ENCODE measurements at places on chromosomes 16 and 17.
A peak's percentile ranks its signal among the peaks of the same experiment; 100 is the strongest.

GRCh38 chr16:81899601-81900000 lies 111.7 kb downstream of the SDR42E1 start:
- no peak for DNase-seq

GRCh38 chr17:82767041-82767754 lies 15.3 kb downstream of the TBCD start:
- DNase-seq: no peak

- no peak for DNase-seq
Measured at GRCh38 chr16:59878479-59878878, 1144.4 kb upstream of the GOT2 start.

DNA sequence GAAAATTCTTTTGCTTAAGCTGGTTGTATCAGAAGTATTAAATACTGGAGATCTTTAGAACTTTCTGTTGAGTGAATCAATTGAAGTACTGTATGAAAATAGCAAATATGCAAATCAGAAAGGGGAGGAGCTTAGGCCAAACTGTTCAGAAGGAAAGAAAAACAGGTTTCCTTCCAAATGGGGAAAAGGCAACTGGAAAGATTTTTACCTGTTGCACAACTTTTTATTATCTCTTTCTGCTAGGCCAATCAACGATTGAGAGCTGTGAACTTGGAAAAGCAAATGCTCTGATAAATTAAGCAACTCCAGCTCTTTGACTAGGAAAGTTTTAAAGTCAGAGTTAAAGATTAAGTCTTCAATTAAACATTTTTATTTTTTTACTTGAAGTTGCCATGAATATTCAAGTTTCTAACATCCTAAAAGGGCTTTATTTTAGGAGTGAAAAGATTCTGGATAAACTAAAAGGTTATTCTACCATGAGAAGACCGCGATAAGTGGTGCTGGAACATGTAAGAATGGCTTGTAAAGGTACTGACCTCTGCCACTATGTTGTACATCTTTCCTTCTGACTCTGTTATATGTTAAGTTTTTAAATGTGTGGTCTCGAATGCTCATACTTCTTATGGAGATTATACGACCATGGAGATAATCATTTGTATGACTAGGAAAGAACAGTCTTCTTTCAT lies 16.5 kb downstream of the DCUN1D3 start:
- no peak for DNase-seq

GRCh38 chr17:34163646-34164045 lies 91.4 kb upstream of the CCL2 start:
- DNase-seq: no peak

DNA sequence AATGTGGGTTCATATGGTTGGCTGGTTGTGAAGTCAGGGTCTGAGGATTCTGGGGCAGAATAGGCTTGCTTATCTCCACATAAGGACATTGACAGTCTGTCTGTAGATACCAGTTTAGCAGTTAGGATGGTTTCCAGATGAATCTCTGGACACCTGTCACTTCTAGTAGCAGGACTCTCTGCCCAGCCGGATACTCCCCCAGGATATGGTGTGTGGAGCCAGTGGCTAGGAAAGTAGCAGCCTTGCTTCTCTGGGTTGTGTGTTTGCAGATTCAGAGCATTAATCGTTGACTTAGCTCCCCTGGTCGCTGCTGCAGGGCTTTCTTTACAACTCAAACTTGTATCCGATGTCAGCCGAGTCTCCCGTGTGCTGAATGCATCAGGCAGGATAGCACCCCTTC lies 45.2 kb downstream of the CLEC16A start:
- DNase-seq: no peak

- DNase-seq: no peak
Measured at GRCh38 chr17:17139972-17140589, 66.1 kb downstream of the PLD6 start.

DNA sequence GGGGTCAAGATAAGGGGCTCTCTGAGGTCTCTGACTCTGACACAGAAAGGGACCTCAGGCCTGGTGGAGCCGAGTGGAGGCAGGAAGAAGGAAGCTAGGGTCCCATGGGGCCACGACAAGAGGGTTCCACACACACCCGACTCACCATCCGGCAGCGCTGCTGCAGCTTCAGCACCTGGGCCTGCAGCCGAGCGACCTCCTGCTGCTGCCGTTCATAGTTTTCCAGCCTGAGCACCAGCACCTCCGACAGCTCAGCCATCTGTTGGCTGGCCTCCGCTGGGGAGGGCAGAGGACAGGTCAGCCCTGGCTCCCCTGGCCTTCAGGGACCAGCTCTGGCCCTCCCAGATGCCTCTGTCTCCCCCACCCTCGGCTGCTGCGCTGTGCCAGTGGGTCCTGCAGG lies 6.4 kb downstream of the HAP1 start:
- no peak for DNase-seq

DNA sequence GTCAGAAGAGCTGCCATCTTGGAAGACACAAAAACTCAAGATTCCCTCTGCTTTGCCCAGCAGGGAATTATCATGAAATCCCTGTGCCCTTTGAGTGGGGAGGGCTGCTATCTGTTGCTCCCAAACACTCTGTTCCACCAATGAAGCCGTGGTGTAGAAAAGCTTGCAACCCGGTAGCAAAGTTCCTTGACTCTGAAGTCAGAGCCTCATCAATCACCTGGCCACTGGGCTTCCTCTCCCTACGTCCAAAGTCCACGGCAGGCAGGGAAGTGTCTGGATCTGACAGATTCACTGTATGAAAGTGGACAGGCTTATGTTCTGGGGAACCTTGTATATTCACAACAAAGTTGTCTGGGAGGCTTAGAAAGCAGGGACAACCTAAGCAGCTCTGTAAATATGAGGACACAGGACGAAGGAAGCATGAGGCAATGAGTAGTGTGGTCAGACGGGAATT lies 343.3 kb downstream of the SLC39A11 start:
- DNase-seq: no peak

DNA sequence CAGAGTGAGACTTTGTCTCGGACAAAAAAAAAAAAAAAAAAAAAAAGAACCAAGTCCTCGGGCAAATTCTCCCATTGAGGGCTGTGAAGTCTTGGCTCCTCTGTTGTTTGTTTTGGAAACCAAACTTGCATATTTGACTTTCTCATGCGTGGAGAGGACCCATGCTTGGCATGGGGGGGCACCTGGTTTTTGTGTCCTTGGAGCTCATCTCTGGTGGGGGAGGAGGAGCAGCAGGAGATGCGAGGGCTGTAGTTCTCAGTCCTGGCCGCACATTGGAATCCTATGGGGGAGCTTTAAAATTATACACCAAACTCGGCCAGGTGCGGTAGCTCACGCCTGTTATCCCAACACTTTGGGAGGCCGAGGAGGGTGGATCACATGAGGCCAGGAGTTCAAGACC lies 74.5 kb downstream of the ABCC6 start:
- no peak for DNase-seq

GRCh38 chr17:81267390-81268067 lies 27.6 kb downstream of the SLC38A10 start:
- DNase-seq: no peak

- DNase-seq: no peak
Measured at GRCh38 chr17:27414271-27414670, 42.0 kb upstream of the KSR1 start.

DNA sequence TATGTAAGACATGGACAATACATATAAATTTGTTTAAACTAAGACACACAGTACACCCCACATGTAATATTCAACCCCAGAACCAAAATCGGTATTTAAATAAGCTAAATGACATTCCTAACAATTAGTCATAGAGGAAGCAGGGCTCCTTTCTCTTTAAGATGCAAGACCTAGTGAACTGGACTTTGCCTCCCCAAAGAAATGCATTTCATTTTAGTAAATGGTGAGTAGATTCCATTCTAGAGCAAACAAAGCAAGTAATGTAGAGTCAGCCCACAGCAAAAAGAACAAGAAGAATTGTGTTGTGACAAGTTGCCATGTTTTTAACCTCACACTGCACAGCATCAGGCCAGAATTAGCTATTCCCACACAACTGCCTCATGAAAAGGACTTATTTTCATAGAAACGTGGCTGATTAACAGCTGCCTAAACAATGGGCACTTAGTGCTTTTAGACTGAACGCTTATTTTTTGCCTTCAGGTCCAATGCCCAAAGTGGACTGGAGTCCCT lies 14.4 kb downstream of the DNAJC7 start:
- DNase-seq: no peak

- DNase-seq: no peak
Measured at GRCh38 chr17:50517504-50518383, 9.5 kb downstream of the MYCBPAP start.

DNA sequence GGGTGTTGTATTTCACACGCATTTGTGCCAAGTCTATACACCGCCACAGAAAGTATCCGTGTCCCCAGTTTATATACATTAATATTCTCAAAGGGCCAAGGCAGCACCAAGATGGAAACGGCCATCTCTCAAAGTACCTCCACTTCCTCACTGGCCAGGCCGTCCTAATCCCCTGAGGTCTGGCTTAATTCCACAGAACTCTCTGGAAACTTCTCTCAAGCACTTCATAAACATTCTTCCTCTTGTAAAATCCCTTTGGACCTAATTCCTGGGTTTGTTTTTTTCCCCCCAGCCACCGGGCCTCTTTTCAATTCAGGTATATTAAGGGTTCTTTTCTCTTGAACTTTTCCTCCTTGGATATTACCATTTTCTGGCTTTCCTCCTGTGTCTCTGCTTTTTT lies 5.1 kb upstream of the ERN1 start:
- no peak for DNase-seq

GRCh38 chr16:86512301-86512859 lies 2.1 kb downstream of the FOXF1 start:
- DNase-seq: no peak

- no peak for DNase-seq
Measured at GRCh38 chr17:76867578-76868175, 527 bp upstream of the MGAT5B start.

GRCh38 chr17:44229090-44229489 lies 9.6 kb upstream of the UBTF start:
- DNase-seq: no peak

- no peak for DNase-seq
Measured at GRCh38 chr17:82187500-82187899, 25.1 kb downstream of the CCDC57 start.

GRCh38 chr16:57651344-57652333 lies 16.5 kb upstream of the ADGRG3 start:
- DNase-seq: no peak

DNA sequence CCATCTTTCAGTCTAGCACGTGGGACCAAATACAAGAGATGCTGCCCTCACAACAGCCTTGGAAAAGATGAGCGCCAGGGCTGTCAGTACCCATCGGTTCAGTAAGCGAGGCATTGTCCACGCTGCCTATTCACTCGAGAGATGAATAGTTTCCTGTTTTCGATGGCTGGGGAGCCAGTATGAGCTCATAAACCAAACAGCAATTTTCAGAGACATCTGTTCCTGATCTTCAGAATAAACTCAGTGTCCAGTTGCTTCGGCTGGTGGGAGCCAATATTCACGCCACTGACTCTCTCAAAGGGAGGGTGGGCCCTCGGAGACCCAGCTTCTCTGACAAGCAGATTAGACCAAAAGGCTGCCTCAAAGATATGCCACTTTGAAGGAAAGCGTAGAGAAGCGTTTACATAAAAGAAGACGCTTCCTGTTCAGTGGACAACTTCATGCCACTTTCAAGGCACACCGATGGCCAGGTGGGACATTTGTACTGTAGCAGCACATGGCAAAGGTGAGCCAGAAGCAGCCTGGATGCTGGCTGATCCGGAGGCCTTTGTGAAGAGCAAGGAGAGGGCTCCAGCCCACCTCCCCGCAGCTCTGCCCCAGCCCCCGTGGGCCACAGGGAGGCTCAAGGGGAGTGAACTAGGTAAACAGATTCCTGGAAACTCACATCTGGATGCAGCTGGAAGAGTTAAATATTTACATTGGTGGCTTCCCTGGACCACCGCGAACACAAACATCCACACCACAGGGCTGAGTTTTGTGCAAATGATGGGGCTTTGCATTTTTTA lies 6.0 kb downstream of the TIMM22 start:
- DNase-seq: no peak

DNA sequence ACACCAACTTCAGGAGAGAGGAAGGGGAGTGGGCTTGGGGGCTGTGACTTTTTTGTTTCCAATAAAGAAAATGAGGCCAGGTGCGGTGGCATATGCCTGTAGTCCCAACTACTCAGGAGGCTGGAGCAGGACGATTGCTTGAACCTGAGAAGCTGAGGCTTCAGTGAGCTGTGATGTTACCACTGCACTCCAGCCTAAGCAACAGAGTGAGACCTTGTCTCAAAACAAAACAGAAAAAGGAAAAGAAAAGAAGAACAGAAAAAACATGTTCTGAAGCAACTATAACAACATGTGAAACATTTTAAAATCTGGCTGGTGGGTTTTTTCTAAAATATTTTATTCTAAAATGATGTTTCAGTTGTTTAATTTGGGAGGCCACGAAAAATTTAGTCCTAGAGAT lies 554.0 kb upstream of the ZFHX3 start:
- DNase-seq: peak; percentile 31

GRCh38 chr16:17466876-17467275 lies 3.9 kb downstream of the XYLT1 start:
- DNase-seq: no peak

GRCh38 chr17:80891397-80892018 lies 100.1 kb upstream of the CHMP6 start:
- DNase-seq: peak; percentile 73

GRCh38 chr16:20675488-20676267 lies 21.8 kb downstream of the ACSM1 start:
- DNase-seq: no peak

- DNase-seq: no peak
Measured at GRCh38 chr17:71511266-71511995, 609.4 kb upstream of the SOX9 start.

- no peak for DNase-seq
Measured at GRCh38 chr16:89957216-89957785, 8.7 kb downstream of the DEF8 start.

GRCh38 chr16:82456683-82457082 lies 170.1 kb upstream of the CDH13 start:
- DNase-seq: peak; percentile 10

GRCh38 chr16:78607465-78607864 lies 508.0 kb downstream of the WWOX start:
- DNase-seq: no peak

- DNase-seq: no peak
Measured at GRCh38 chr17:75348386-75349012, 57.0 kb downstream of the GRB2 start.

GRCh38 chr16:53622315-53622714 lies 81.3 kb downstream of the RPGRIP1L start:
- DNase-seq: no peak
